ENCODE measurements at places on chromosomes 5 and 9.

GRCh38 chr9:105309531-105309931, 65.1 kb downstream of the SLC44A1 start:
- DNase-seq = no peak

DNA sequence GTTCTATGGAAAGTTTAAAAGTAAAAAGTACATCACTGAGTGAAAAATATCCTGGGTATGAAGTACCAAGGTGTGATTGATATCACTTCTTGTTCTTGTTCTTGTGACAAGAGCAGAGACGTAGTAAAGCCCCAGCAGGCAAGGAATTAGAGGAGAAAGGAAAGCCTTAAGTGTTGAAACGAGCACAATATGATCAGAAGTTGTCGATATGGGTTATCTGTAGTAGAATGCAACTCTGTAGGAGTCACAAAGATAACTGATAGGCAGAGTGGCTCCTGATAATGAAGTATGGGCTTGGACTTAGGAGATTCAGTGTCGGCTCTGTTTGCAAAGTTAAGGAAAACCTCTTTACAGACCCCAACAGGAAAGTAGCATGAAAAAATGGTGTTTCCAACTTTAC, 1179.1 kb downstream of the DTWD2 start:
- DNase-seq = no peak

GRCh38 chr5:125143011-125143410, 396.6 kb upstream of the ZNF608 start:
- no peak for DNase-seq

DNA sequence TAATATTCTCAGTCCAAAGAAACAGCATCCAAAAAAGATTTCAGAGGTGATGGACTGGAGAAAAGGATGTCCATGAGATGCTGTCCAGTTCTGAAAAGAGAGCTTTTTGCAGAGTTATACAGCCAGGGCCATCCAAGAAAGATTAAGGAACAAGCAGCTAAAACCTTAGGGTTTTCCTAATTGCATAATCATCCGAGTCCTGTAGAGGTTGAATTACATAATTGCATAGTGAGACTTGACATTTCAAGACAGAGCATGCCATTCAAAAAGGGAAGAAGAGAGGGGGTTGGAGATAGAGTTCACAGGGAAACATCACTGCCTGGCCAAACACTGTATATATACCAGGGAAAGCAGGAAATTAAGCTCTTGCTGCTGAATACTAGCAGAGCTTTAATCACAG, 1729.2 kb upstream of the WWC1 start:
- DNase-seq = no peak

GRCh38 chr5:67154556-67155206, 41.9 kb downstream of the CD180 start:
- DNase-seq = no peak

DNA sequence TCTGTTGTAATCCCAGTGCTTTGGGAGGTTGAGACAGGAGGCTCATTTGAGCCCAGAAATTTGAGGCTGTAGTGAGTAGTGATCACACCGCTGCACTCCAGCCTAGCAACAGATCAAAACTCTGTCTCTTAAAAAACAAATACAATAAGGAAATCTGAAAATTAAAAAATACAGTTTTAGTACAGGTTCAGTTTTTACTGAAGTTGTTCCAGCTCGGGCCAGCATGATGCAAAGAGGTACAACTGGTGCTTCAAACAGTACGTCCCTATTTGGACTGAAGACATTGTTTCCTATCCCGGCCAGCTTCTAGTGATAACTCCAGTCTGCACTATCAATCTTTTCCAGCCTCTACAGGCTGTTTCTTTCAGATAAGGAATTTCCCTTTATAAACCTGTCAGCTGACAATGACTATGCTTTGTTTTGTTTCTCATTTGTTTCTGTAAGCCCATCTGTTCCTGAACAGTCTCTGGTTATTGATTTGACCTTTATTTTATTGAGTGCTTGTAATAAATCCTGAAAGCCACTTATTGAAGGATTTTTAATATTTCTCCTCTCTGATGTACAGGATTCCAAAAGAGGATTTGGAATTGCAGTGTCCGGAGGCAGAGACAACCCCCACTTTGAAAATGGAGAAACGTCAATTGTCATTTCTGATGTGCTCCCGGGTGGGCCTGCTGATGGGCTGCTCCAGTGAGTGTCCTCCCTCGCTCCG, 41.9 kb downstream of the TJP2 start:
- DNase-seq = no peak

- DNase-seq = no peak
Observed at GRCh38 chr5:175344331-175345195, 99.4 kb downstream of the DRD1 start.

DNA sequence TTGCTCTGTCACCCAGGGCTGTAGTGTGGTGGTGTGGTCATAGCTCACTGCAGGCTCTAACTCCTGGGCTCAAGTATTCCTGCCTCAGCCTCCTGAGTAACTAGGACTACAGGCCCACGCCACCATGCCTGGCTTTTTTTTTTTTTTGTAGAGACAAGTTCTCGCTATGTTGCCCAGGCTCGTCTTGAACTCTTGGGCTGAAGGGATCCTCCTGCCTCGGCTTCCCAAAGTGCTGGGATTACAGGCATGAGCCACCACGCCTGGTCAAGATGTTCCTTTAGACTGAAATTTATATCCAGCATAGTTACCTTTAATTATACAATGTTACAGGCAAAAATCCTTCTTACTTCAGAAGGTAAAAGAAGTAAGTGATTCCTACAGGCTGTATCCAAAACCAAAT, 1.6 kb upstream of the DNAJC21 start:
- DNase-seq = no peak

GRCh38 chr5:176620333-176620981, 9.9 kb downstream of the SNCB start:
- no peak for DNase-seq

- no peak for DNase-seq
Observed at GRCh38 chr5:15334551-15335266, 165.3 kb upstream of the FBXL7 start.

DNA sequence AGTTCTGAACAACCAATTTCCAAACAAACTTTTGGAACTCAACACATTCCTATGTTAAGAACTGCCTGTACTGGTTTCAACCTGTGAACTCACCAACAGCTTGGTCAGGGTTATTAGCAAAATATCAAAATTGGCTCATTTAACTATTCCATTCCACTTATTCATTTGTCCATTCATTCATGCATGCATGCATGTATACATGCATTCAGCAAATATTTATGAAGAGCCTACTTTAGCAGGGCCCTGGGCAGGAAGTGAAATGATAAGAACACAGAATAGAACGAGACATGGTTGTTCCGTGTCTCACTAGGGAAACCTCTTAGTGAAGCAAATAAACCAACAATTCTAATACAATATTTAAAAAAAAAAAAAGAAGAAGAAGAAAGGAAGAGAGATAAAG, 107.4 kb downstream of the GLIS3 start:
- no peak for DNase-seq

DNA sequence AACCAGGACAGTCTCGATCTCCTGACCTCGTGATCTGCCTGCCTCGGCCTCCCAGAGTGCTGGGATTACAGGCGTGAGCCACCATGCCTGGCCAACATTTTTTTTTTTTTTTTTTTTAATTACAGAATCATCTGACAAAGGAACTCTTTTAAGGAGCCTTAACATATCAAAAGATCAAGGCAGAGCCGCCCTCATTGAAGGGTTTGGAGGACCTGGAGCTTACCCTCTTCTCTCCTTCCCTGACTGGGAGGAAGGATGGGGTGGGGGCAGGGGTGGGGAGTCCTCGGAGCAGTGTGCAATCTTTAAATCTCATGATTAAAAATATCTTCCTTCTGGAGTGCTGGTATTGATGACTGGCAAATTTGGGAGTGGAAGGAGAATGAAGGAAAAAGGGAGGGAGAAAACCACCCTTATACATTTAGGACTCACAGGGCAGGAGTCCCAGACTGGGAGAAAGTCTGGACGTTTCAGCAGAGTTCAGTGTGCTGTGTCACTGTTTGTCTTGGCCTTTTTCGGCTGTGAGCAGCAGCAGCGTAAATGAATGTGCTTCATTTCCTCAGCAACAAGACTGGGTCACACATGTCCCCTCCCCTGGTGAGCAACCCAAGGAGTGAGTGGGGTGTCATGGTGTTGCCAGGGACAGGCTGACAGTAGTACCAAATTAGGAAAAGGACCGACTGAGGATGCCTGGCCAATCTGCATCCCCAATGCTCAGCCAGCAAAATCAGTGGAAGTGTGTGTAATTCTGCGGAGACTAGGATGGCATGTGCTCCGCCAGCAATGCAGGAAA, 115.3 kb upstream of the BNC2 start:
- DNase-seq = no peak

DNA sequence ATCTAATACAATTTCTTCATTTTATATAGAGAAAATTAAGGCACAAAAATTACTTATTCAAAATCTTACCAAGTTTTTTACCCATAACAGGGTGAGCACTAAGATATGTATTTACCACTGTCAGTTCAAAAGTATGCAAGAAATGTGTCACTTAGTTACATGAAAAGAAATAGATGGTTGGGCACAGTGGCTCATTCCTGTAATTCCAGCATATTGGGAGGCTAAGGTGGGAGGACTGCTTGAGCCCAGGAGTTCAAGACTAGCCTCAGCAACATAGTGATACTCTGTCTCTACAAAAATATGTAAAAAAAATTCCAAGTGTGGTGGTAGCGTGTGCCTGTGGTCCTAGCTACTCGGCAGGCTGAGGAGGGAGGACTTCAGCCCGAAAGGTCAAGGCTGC, 19.4 kb downstream of the YIPF5 start:
- DNase-seq = no peak

DNA sequence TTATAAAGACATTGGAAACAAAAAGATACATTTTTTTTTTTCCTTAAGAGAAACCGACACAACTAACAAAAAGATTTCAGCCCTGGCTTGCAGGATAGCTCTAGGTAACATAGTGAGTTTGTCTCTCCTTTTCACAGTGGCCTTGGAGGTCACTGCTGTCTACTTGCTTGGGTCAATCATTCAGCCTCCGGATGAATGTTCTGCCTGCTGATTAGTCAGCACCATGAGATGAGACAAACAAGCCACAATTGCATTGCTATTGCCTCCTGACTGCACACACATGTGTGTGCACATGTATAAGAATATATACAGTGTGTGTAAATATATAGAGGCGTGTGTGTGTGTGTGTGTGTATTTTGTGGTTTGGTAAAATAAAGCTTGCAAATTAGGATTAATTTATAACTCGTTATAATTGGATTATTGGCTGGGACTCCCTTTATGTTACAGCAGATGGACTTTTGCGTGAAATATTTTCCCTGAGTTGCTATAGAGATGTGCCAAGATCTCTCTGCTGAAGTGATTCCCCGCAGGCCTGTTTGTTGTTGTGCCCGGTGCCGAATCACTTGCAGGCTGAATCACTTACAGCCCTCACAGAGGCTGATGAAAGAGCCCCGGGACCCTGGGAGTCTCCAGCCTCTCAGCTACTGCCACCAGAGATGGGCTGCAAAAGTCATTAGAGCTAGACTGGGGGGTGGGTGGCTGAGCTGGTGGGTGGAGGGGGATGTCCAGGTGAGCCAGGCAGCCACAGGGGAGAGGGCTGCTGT, 161.2 kb downstream of the FGF18 start:
- no peak for DNase-seq

- DNase-seq = no peak
Observed at GRCh38 chr5:56480705-56481427, 247.7 kb upstream of the ANKRD55 start.

DNA sequence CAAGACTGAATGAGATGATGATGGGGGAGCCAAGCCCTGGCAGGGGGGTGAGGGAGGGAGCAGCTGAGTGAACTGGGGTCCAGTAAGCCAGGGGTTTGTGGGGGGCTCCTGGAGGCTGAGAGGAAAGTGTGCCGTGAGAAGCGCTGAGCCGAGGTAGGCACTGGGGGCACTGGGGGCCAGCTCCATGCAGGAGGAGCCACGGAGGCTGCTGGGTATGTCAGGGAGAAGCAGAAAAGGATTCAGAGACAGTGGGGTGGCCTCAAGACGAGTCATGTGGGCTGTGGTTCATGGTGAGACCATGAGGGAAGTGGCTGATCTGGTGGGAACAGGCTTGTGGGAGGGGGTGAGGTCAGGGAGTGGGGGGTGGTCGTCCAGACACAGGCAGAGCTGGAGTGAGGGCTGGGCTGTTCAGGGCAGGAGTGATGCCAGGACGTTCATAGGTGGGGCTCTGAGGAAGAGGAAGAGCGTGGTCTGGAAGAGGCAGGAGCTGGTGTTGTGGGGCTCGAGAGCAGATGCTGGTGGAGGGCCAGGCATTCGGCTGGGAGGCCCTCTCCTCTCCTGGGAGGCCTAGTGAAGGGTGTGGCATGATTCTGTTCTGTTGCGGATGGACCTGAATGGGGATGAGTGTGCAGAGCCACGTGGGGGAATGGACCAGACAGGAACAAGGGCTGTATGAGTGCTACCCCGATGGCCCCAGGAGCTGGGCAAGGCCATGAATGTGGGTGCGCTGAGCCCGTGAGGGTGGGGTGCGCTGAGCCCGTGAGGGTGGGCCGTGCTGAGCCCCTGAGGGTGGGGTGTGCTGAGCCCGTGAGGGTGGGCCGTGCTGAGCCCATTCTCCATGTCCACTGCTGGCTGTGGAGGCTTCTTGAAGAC, 92.7 kb upstream of the CACNA1B start:
- no peak for DNase-seq

- DNase-seq = no peak
Observed at GRCh38 chr5:57698802-57699201, 216.2 kb upstream of the ACTBL2 start.
